ENCODE measurements at places on chromosomes 5 and 9.

DNA sequence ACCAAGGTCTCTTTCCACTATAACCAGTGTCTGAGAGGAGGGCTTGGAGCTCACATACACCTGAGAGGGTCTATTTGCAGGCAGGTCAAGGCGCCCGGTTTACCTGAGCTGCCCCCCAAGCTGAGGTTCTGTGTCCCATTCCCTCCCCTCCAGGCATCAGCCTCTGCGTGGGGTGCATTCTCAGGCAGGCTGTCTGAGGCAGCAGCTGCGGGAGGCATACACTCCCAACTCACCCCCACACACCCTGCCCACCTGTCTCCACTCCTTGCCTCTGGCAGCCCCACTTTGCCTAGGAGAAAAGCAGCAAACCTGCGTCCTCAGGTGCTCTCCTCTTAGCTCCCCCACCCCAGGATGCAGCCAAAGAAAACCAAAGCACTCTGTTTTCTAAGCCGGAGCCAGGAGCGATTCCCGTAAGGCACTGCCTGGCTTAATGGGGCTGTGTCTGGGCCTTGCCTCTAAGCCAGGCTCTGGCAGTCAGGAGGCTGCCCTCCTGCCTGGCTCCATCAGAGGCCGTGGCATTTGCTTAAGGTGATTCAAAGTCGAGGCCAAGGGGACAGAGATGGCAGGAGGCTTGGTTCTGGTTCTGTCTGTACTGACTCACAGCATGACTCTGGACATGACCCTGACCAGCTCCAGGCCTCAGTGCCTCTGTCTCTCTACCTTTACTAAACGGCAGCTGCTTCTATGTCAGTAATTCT lies 139.2 kb upstream of the TRIM32 start:
- peak; percentile 57 for DNase-seq

- DNase-seq, result no peak
Measured at GRCh38 chr9:134551176-134551575, 90.4 kb upstream of the COL5A1 start.

DNA sequence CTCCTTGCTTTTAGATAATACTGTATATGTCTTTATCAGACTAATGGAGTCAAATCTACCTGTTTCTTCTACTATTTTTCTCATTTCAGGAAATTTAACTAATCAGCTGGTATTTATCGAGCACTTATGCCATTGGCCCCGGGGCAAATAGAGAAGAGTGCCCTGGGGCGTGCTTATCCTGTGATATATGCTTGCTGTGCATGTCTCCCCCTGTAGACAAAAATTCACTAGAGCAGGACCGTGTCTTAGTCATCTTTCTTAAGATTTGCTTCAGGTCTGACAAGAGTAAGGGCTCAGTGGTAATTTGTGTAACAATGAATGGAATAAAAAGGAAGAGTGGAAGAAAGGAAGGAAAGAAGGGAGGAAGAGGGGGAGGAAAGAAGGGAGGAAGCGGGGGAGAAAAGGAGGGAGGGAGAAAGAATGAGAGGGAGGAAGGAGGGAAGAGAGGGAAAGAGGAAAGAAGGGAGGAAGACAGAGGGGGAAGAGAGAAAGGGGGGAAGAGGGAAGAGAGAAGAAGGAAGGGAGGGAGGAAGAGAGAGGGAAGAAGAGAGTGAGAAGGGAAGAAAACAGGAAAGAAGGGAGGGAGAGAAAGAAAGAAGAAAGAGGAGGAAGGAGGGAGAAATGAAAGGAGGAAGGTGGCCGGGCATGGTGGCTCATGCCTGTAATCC lies 295.7 kb upstream of the PANK3 start:
- no peak for DNase-seq

DNA sequence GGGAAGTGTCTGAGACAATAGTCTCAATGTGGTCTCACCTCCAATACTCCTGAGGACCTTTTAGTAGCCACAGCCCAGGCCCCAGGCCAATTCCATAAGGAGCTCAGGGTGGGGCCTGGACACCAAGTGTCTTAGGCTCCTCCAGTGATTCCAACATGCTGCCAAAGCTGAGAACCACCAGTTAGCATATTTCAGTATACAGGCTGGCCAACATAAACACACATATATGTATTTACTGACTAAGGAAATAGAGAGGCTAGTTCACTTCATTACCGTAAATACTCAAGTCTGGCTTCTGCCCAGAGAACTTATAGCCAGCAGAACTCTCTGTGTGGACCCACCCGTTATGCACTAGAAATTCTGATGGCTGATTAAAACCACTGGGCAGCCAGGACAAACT lies 24.1 kb downstream of the S1PR3 start:
- no peak for DNase-seq

DNA sequence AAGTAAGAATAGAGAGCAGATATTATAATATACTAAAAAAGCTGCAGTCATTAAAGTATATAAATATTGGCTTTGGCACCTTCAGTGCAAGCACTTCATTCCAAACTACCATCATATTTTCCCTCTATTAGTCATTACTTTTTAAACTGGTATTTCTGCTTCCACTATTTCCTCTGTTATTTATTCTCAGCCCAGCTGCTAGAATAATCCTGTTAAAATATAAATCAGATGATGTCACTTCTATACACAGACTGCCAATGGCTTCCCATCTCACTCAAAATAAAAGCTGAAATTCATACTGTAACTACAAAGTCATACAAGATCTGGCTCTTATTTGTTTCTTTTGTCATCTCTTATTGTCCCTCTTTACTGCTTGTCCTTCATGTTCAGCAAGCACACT lies 432.9 kb downstream of the TLE4 start:
- DNase-seq, result no peak

- no peak for DNase-seq
Measured at GRCh38 chr9:126705767-126706697, 92.3 kb downstream of the LMX1B start.

GRCh38 chr9:15927161-15927560 lies 374.3 kb downstream of the CCDC171 start:
- DNase-seq, result no peak

Data from C1 segment of cervical spinal cord (tissue), 14 donors.